ENCODE measurements at places on chromosomes 3 and 15.

DNA sequence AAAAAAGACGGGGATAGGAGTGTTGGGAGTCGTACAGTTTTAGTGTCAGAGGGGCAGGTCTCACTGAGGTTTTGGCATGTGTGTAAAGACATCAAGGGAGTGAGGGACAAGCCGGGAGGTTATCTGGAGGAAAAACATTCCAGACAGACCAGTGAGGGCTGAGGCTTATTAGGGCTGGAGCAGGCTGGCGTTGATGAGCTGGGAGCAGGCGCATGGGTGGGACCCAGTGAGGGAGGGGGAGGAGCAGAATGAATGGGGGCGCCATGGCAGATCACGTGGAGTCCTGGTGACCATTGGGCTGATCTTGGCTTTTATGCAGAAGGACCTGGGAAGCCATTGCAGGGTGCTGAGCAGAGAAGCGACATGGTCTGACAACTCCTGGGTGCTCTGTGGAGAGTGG is 180.2 kb downstream of the SLCO3A1 start:
- DNase-seq = no peak

DNA sequence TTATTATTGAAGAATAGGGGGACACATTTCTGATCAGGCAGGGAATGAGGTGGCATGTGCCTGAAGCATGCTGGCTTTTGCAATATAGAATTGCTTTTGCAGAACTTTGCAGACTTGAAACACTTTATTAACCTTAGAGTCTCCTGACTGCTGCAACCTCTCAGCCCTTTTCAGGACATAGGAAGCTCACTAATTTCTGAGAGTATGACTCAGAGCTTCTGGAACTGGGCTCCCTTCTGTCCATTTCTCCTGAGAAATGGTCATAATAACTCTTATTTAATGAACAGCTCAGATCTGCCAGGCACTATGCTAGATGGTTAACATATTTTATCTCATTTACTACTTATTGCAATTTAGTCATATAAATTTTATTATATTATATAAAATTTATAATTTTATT is 38.6 kb upstream of the DGKG start:
- no peak for DNase-seq

- DNase-seq = no peak
Measured at GRCh38 chr3:52742418-52743041, 28.2 kb downstream of the NEK4 start.

GRCh38 chr3:163166197-163166596 is 1669.6 kb downstream of the OTOL1 start:
- no peak for DNase-seq

DNA sequence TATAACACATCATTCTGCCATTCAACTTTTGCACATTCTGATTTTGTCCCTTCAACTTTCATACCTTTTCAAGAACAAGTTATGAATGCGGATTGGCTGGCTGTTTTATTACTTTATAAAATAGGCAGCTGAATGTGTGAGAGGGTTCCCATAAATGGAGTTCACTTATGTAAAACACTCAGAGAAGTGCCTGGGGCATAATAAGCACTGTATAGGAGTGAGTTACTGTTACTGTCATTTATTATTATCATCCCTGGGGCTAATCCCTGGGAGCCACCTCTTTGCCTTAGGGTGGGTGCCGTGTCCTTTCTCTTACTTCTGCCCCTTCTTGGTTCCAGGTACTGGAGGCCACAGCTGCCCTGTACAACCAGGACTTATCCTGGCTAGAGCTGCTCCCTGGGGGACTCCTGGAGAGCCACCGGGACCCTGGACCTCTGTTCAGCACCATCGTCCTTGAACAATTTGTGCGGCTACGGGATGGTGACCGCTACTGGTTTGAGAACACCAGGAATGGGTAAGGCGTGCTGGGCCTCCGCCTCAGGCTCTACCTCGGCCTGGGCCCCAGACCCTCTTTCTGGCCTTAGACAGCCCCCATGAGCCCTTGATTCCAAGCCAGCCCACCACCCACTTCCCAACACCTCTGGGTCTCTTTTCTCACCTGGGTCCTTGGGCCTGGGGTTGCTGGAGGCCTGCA is 10.9 kb downstream of the DUOX1 start:
- no peak for DNase-seq

DNA sequence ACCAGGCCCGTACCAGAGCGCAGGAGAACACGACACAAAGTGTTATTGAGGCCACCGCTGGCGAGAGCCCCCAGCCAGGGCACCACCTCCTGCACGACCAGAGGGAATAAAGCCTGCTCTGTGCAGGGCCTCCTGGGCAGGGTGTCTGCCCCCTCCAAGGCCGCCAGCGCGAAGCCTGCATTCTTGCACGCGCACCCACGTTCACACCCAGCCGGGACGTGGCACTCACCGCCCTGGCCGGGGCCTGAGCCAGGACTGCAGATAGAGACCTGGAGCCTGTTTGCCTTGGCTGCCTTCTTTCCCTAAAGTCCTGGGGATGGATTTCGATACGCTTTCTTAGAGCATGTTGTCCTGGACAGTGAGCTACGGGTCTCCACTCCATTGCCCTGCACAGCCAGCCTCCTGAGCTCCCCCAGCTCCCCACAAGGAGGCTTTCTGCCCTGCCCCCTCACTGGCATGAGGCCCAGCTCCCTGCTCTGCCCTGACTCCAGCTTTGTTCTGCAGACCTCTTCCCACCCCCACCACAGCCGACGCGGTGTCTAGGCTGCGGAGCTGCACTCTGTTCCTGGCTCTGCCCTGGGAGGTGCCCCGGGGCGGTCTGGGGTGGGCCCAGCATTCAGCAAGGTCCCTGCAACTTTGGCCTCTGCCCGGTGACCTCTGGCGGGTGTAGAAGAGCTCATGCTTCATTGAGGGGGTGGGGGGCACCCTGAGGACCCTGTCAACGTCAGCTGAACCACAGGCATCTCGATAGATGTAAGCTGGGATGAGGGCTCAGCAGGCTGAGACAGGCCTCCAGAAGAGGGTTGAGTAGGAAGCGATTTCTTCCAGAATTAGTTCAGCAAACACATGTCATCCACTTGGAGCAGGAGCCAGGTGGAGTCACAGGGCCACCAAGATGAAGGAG is 145.0 kb downstream of the LRRK1 start:
- no peak for DNase-seq

DNA sequence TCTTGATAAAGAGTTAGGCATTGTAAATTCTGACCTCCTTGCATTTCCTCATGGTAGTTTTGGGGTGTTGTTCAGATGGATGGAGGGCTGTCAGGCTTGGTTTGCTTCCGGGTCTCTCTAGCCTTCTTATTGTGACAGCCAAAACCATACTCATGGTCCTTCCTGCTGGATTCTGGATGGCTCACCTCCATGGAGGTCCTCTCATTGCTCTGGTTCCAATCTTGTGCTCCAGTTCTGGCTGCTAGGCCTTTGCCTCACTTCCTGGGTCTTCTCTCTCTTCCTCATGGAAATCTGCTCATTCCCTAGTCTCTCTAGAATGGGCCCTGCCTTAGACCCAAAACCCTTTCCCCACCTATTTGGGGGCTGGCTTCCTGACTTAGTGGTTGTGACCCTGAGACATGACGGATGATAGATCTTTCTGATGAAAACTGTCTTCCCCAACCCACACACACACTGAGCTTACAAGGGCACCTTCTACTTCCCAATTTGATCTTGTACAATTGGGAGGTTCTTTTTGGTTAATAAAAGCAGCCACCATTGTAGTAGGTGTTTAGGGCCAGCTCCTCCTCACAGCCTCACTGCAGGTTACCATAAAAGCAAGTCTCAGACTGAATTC is 66.2 kb upstream of the XCR1 start:
- no peak for DNase-seq
